ENCODE measurements at places on chromosomes 11 and 22.

DNA sequence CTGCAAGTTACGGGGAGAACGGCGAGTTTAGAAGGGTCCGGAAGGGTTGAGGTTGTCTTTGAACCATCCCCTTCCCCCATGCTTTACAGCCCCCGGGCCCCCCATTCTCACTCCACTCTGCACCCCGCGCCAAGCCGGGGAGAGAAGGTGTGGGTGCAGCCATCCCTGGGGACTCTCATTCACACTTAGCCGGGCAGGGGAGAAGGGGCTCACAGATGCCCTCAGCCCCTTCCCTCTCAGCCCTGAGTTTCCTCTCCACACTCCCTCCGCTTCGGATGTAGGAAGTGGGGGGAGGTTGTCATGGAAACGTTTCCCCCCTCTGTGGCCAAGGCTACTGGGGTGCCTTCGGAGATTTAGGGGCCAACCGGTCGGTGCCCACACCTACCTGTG lies 334 bp downstream of the CADM1 start:
- no peak for DNase-seq

DNA sequence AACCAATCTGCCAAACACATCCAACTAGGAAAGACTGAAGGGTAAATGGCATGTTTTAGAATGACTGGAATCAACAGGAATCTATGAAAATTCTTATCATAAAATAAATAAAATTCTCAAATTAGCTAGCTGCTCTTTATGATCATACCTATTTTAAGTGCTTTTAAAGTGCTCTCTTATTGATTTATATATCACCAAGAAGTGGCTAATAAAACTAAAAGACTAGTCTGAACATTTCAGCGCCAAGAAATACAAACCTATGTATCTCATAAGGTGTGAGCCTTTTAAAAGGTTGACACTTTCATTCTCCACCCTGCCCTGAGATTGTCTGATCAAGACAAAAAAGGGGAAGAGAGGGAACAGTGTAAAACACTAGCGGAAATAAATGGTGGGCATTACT lies 136.8 kb upstream of the ARHGAP42 start:
- DNase-seq: no peak

DNA sequence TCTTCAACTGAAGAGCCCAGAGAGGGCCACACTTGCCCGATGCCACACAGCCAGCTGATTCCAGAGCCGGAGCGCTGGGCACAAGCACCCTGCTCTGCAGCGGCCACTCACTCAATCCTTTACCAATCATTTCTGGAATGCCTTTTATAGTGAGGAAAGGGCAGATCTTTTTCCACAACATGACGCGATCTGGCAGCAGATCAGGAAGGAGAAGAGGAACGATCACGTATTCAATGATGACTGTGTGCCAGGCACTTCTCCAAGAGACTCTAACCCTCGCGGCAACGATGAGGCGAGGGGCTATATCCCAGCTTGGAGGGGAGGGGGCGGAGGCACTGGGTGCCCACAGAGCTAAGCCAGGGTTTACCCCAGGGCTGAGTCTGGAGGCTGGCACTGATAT lies 56.3 kb upstream of the TCF20 start:
- DNase-seq: no peak

DNA sequence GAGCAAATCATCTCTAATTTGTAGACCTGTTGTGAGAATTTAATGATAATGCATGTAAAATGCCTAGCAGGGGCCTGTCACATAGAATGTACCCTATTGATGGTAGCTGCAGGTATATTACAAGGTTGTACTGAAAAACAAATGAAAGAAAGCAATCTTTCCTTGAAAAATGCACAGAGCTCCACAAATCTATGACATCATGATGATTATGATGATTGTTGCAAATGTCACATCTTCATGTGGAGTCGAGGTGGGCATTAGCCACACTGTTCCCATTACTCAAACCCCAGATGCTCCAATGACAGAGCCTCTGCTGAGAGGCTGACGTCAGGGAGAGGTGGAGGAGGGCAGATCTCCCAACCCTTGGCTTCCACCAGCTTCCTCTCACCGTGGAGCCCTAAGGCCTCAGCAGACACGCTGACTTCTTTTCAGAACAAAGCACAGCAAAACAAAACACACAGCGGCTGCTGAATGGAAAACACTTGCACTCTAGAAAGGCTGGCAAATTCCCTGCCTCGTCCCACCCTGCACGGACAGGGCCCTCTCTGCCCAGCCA lies 298.3 kb downstream of the KIRREL3 start:
- DNase-seq: no peak

DNA sequence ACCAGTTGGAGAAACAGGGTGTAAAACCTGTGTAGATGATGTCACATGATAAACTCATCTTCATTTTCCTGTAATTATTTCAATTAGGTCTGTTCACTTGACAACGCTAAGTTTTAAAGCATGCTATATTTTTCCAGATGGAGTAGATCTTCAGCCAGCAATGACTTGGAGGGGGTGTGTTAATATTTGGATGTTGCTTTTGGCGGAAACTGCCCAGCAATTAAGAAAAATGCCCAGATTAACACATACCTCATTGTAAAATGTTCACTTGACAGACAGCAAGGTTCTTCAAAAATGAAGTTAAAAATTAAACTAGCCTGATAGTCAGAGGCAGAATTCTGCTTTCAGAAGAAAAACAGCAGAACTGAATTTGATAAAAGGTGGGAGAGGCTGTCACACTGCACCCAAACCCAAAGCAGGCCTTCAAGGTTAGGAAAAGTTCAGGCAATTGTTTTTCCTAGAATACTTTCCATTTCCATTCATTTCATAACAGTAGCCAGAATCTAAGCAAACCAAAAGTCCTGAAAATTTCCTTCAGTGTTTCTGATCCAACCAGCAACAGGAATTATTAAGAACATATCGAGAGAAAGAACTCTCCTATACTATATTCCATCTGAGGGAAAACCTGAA lies 33.0 kb downstream of the VSIG10L2 start:
- DNase-seq: no peak

- no peak for DNase-seq
Measured at GRCh38 chr22:37808294-37808657, 542 bp downstream of the GCAT start.

- DNase-seq: no peak
Measured at GRCh38 chr22:26615149-26615548, 2.7 kb downstream of the CRYBB1 start.

DNA sequence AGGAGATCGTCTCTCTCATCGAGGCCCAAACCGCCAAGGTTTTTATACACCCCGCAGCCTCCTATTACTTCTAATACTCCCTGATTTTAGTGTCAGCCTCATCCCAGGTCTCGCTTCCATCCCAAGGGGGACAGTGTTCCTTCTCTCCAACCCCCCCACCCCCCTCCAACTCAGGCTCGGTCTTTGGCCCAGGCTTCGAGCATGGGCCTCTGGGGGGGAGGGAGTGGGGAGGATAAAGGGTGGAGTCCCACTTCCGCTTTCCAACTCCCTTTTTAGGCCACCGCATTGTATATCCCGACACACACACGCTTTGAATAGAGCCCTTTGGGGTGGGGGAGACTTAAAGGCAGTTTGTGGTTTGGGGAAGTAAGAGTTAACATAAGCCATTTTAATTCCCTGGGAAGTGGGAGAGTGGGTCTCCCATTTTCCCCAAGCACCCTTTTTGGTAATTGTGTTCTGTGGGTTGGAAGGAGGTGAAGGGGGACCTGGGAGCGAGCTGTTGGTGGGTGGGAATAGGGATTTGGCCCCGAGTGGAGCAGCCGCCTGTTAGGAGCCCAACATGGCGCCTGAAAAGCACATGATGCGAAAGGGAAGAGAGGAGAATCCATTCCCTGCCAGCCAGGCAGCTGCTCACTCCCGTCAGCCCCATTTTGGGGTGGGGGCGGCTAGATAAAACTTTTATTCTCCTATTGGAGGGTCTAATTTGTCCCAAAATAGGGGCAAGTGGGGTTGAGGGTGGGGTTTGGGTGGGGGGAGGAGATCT lies 844 bp downstream of the PCF11 start:
- peak; percentile 41 for DNase-seq

DNA sequence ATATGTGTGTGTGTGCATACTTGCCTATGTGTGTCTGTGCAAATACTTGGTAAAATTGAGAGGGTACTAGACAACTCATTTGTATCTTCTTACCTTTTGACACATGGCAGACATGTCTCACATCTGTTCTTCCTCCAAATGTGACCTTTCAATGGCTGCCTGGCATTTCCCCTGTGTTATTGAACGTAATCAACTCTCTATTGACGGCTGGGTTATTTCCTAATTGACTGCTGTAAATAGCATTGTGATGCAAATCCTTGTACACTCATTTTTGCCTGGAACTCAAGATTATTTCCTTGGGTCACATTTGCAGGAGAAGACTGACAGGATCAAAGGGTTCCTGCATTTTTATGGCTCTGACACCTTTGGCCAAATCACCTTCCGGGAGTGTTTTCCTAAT lies 37.4 kb downstream of the KCNQ1 start:
- DNase-seq: no peak

DNA sequence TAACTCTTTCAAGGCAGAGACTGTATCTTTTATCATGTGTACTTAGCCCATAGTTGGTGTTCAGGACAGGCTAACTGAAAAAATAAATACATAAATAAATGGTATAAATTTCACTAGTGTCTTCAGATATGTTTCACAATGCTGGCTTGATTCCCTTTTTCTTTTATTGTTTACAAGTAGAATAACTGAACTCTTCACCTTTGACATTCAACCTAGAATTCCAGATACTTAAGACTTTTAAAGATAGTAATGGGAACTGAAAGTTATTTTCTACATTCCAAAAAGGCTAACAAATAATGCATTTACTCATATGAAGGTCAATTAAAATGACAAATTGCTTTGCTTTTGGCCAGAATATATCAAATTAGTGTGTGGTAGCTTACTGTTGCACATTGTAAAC lies 411.3 kb upstream of the TENM4 start:
- DNase-seq: no peak

- no peak for DNase-seq
Measured at GRCh38 chr22:32995335-32995734, 62.8 kb downstream of the SYN3 start.

DNA sequence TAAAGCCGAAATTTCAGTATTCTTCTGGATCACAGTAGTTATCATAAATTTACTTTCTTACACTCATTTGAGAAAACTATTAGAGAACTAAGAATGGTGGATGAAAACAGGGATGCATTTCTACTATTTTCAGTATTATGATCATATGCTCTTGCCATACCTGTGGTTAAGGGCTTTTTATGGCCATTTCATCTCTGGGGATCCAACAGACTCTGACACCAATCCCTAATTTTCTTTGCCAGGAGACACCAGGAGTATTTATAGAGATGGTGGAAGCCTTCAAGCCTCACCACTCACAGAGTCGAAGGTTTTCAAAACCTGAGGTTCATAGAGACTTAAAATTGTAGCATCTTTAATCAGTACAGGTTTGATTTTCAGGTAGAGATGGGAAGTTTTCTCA lies at the start of gene OR51L1:
Gene OR51L1 (plus strand): TSS at position 301 of the 400 bp plus-strand sequence. CDS start 4,132 bp downstream, outside the sequence.
- no peak for DNase-seq

- no peak for DNase-seq
Measured at GRCh38 chr22:46998331-46998730, 235.9 kb downstream of the TBC1D22A start.

- DNase-seq: no peak
Measured at GRCh38 chr22:42461511-42461910, 29.3 kb upstream of the NFAM1 start.

GRCh38 chr11:108112057-108112456 lies 9.3 kb upstream of the ACAT1 start:
- DNase-seq: no peak

GRCh38 chr11:17533778-17534415 lies 10.3 kb downstream of the USH1C start:
- no peak for DNase-seq

DNA sequence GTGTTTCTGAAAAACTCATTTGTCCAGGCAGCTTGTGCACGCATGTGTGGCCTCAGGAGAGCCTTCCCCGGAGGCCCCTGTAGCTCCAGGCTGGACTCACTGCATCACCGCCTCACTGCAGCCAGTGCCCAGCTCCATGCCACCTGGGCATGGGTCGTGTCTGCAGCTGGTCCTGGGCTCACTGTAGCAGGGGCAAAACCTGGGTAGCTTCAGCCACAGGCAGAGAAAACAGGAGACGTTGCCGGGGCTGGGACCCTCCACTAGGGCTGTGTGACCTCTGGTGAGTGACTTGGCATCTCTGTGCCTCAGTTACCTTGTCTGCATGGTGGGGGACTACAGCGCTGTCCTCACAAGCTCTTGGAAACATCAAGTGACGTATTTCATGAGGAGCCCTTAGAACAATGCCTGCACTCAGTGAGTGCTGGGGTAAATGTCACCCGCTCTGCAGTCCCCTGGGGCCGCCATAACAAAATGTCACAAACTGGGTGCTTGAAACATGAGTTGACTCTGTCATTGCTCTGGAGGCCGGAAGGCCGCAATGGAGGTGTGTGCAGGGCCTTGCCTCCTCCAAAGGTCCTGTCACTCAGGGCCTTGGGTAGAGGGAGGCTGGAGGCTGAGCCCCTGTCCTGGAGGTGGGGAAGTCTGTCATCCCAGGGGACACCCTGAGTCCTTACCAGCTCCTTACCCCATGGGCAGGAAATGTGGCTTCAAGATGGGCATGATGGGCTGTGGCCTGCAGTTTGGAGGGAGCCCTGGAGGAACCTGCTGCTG lies 488.7 kb downstream of the TBC1D22A start:
- no peak for DNase-seq

GRCh38 chr11:119169282-119169719 lies 776 bp downstream of the NLRX1 start:
- no peak for DNase-seq

DNA sequence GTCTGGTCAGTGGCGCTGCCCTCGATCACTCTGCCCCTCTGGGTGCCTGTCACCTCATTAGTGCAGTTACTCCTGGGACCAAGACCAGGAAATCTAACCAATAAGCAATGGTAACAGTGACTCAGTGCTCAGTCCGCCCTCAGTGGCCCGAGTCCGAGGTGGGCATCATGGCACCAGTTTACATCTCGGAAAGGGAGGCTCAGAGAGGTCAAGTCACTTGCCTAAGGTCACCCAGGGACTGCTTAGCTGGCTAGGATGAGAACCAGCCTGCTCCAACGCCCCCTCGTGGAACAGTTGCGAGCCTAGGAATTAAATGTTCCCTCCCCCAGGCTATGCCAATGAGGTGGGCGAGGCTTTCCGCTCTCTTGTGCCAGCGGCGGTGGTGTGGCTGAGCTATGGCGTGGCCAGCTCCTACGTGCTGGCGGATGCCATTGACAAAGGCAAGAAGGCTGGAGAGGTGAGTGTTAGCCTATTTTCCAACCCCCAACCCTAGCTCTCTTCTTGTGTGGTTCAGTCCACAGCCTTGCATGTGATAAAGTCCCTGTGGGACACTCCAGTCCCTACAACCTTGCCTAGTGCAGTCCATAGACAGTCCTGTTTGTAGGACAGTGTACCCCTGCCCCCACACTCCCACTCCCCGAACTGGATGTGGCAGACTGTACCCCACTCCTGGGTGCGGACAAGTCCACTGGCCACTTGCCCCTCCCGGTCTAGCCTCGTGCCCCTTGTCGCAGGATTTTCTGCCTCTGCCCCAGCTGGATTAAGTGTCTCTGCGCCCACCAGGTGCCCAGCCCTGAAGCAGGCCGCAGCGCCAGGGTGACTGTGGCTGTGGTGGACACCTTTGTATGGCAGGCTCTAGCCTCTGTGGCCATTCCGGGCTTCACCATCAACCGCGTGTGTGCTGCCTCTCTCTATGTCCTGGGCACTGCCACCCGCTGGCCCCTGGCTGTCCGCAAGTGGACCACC lies 1.1 kb downstream of the MTFP1 start:
- peak; percentile 89 for DNase-seq
